Stimulated activated CD8-positive, alpha-beta memory T cell treated with anti-CD3 and anti-CD28 coated beads, Interleukin-2, amount 100 ng/mL, for 48 hours (primary cell): ENCODE measurements at places on chromosomes 11 and 22.

DNA sequence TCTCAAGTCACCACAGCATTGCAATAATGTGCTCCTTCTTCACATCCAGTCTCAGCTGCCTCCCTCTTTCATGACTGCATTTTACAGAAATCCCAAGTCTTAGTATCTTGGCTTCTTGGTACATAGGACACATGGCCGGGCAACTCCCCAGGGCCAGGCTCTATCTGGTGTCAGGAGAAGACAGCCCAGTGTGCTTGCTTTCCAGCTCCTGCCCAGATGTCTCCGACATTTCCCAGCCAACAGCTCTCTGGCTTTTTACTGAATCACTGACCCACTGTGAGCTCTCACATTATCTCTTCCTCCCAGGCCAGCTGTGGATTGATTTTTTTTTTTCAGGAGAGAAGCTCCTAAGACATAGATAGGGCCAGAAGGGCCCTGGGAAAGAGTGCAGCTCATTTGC, 346.0 kb upstream of the C11orf87 start:
- DNase-seq, result no peak

DNA sequence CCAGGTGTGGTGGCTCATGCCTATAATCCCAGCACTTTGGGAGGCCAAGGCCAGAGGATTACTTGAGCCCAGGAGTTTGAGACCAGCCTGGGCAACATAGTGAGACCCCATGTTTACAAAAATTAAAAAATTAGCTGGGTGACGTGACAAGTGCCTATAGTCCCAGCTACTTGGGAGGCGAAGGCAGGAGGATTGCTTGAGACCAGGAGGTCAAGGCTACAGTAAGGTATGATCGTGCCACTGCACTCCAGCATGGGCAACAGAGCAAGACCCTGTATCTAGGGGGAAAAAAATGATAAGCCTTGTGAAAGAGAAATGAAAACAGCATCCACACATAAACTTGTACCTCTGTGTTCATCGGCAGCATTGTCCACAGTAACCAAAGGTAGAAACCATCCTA, 8.1 kb upstream of the CCND1 start:
- no peak for DNase-seq

DNA sequence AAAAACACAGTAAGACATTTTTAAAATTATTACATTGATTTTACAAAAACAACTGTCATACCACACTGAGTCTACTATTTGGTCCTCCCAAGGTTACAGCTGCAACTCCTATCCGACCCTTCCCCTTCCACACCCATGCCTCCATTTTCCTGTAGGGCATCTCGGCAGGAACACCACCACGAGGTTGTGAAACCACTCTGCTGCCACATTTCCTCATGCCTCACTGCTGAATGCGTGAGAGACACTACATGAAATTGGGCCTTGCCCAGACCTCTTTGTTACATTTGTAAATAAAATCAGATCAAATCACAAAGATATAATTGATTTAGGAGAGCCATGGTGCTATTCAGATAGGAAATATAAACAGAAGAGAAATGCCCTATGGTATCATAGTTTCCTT, 2.0 kb downstream of the ARHGAP32 start:
- DNase-seq, result no peak

DNA sequence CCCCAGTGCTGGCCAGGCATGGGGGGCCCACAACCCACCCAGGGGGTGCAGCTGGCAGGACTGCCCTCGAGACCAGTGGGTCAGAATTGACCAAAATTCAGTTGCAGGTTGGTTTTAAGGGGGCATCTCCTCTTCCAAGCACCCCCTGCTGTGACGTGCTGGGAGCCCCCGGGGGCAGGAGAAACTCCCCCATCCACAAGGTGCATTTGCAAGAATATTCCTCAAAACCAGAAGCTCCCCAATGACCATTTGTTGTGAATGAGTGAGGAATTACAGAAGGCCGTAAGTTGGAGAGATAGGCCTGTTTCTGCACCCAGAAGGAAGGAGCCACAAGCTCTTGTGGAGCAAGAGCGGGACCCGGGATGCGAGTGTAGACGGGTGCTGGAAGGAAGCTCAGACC, 414.5 kb downstream of the BRD1 start:
- DNase-seq, result no peak

- DNase-seq, result no peak
Measured at GRCh38 chr11:66331542-66332370, 4.5 kb downstream of the RIN1 start.

GRCh38 chr11:19817265-19817851, 104.7 kb downstream of the NAV2 start:
- DNase-seq, result no peak

GRCh38 chr11:67301313-67301921, 1.9 kb upstream of the SSH3 start:
- DNase-seq, result no peak

GRCh38 chr22:24037851-24038765, 27.0 kb downstream of the CABIN1 start:
- DNase-seq, result no peak

- DNase-seq, result no peak
Measured at GRCh38 chr22:49229483-49230193, 598.0 kb downstream of the BRD1 start.

DNA sequence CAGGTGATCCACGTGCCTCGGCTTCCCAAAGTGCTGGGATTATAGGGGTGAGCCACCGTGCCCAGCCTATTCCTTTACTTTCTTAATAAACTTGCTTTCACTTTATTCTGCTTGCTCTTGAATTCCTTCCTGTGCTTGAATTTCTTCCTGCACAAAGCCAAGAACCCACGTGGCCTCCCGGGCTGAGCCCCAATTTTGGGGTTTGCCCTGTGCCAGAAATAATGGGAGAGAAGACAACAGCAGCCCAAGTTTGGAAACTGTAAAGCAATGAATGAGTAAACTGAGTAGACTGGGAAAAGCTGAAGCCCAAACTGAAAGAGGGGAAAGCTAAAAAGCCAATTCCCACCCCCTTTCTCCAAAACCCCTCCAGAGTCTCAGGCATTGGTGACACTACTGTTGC, 136.4 kb downstream of the NECTIN1 start:
- no peak for DNase-seq

GRCh38 chr11:22666688-22667439, 453 bp downstream of the GAS2 start:
- DNase-seq, result no peak

GRCh38 chr11:119316729-119317591, at the start of gene MCAM:
TSS of gene MCAM (minus strand) at chr11:119317130. CDS start at chr11:119317101, 29 bp downstream.
- DNase-seq, result no peak

- DNase-seq, result no peak
Measured at GRCh38 chr22:29951791-29952413, 68.9 kb downstream of the MTMR3 start.

DNA sequence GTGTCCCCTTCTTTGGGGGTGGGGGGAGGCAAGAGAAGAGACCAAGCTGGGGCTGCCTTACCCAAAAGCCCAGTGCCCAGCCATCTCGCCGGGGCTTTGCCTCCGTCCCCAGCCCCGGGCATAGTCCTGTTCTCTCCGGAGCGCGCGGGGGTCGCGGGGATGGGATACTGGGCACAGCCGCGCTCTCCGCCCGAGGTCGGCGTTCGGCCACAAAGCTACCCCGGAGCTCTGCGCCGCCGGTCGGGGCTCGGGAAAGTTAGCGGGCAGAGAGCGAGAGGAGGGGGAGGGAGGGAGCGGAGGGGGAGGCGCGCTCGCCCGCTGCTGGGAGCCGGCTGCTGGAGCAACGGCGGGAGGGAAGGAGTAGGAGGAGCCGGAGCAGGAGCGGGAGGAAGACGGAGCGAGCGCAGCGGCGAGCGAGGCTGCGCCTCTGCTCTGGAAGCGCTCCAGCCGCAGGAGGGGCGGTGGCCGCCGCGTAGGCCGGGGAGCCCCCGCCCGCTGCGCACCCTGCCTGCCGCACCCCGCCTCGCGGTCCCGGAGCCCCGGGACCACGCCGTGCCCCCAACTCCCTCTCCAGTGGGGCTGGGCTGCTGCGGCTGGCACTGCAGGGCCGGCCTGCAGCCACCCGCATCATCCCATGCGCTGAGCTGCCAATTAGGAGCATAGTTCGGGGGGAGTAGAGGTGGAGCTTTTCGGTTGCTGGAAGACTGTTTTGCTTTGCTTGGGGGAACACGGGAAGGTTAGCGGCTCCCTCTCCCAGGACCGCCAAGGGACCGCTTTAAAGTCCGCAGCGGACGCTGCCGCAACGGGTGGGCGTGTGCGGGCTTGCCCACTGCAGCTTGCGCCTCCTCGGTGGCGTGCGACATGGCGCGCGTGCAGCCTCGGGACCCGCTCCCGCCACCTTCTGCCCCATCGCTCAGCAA, at the start of gene SCN4B:
TSS of gene SCN4B (minus strand) at position 272 of the 920 bp plus-strand sequence. CDS start at position 122, 150 bp downstream.
- no peak for DNase-seq

DNA sequence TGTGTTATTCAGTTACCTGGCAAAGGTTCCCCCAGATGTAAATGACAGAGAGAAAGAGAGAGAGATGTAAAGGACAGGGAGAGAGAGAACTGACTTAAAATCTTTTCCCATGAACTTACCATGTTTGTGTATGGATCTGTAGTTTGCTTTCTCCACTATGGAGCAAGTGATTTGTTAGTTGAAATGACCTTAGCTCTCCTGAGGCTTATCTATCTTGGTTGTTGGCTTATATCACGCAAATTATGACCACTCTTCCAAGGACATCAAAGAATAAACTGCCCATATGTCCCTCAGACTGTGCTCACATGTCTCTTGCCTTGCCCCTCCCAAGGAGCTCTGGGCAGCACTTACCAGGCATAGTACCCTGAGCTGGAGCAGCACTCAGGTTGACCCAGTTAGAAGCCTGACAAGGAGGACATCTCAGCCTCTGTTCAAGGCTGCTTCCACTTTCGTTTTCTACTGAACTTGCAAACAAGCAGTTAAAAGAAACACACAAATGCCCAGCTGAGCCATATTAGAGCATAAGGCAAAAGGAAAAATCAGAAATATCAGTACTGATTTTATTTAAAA, 95.3 kb upstream of the RCN1 start:
- no peak for DNase-seq

DNA sequence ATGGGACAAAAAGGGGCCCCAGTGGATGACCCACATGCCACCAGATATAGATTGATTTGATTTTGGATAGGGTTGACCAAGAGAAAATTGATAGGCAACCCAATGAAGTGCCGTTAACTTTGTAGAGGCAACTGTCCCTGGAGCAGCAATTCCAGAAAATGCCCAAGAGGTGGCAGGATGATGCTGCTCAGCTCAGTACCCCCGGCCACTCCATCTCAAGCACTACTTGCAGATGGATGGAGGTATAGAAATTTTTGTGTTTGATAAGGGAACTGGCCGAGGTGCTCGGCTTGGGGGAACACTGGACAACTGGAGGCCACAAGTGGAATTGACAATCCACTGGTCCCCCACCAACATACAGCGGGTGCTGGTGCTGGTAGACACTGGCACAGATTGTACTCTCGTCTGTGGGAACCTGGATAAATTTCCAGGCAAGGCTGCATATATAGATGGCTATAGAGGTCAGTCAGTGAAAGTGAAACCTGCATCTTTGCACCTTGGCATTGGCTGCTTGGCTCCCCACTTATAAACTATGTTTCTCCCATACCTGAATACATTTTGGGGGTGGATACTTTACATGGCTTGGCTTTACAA, 86.3 kb downstream of the CCDC83 start:
- DNase-seq, result no peak

- DNase-seq, result no peak
Measured at GRCh38 chr22:24416095-24416494, 11.3 kb upstream of the ADORA2A start.

GRCh38 chr11:83070044-83070701, 1.5 kb downstream of the RAB30 start:
- no peak for DNase-seq
